ENCODE measurements at places on chromosomes 7 and 10.

GRCh38 chr7:14717816-14718215 lies 184.7 kb downstream of the DGKB start:
- DNase-seq = no peak

DNA sequence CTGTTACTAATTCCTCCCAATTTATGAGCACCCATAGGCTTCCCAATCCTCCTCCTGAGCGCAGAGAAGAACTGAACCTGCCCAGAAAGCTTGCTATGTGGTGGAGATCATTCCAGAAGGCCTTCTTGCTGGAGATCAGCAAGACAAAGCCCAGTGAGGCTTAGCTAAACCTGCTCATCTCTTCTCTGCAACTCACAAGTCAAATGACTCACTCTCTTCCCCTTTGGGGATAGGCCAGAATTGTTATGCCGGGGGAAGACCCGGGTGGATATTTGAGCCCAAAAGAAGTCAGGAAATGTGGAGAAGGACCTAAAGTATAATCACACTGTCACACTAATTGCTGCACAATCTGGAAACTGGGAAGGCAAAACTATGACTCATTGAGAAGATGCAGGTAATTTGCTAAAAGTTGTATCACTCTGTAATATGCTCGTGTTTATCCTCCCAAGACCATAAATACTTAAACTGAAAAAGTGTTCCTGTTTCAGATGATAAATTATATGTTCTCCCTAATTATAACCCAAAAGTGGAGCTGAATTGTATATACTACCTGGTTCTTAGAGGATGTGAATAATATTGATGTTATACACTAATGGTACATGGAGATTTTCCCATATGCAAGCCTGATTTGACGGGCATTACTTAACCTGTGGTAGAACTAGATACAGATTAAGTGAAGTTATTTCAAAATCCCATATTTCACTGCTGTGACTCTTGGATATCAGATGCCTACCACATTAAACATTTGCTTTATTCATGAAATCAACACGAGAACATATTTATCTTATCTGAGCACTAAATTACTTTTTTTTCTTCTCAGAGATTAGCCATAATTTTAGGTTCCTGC lies 6.4 kb downstream of the NEBL start:
- DNase-seq = no peak

- no peak for DNase-seq
Measured at GRCh38 chr7:28024786-28025334, 155.7 kb downstream of the JAZF1 start.

GRCh38 chr10:80699602-80700039 lies 161.9 kb downstream of the SH2D4B start:
- DNase-seq = peak; percentile 34

DNA sequence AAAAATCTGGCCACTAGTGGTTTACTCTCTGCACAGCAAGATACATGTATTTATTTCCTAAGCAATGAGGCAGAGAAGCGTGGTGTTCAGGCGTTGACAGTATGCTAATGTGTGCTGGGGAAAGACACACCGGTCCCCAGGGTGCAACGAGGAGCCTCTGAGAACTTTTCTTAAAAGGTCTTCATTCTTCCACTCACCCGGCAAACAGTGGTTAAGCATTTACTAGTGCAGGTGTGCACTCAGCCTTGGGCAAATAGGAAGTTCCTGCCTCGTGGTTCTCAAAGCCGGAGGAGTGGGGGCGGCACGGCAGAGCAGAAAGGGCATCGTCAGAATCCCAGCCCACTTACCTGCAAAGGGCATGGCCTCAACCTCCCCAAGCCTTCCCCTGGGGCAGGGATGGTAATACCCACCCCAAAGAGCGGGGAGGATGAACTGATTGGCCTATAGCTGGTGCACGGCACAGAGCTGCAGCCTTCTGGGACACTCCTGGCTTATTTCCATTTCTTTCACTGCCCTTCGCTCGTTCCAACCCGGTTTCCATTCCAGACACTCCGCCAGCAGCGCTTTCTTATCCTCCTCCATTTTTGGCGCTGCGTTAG lies 184.3 kb upstream of the CTBP2 start:
- no peak for DNase-seq

GRCh38 chr10:34254596-34254995 lies 560.5 kb downstream of the PARD3 start:
- no peak for DNase-seq

DNA sequence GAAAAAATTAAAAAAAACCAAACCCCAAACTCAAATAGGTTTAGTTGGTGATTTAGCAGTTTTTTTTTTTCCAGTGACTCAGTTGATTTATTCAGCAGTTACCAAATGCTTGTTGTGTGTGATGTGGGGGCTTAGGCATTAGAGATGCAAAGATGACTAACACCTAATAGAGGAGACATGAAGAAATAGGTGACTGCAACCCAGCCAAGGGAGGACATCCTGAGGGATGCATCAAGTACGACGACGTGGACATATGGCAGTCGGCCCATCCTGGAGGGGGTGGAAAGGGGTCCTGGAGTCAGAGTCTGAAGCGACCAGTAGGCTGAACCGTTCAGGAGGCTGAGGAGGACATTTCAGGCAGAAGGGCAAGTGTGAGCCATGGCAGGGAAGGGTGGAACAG lies 35.5 kb downstream of the LRMDA start:
- no peak for DNase-seq

GRCh38 chr7:49631071-49631815 lies 142.2 kb upstream of the VWC2 start:
- DNase-seq = no peak

DNA sequence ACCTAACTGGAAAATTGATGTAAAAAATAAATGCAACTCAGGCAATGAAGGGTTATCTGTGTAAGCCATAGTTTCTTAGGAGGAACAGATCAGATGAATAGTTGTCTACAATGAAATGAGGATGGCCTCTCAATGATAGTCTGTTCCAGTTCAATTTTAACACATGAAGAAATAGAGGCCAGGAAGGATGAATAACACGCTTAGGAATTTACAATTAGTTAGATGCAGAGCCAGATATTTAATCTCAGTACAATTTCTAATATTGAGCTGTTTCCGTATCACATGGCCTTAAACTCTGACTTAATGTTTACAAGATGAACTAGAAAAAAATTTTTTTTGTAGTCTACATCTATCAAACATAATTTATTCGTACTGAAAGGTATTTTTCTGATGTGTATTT lies 176.6 kb downstream of the GALNT11 start:
- no peak for DNase-seq

GRCh38 chr7:23930312-23930711 lies 220.3 kb downstream of the STK31 start:
- no peak for DNase-seq

DNA sequence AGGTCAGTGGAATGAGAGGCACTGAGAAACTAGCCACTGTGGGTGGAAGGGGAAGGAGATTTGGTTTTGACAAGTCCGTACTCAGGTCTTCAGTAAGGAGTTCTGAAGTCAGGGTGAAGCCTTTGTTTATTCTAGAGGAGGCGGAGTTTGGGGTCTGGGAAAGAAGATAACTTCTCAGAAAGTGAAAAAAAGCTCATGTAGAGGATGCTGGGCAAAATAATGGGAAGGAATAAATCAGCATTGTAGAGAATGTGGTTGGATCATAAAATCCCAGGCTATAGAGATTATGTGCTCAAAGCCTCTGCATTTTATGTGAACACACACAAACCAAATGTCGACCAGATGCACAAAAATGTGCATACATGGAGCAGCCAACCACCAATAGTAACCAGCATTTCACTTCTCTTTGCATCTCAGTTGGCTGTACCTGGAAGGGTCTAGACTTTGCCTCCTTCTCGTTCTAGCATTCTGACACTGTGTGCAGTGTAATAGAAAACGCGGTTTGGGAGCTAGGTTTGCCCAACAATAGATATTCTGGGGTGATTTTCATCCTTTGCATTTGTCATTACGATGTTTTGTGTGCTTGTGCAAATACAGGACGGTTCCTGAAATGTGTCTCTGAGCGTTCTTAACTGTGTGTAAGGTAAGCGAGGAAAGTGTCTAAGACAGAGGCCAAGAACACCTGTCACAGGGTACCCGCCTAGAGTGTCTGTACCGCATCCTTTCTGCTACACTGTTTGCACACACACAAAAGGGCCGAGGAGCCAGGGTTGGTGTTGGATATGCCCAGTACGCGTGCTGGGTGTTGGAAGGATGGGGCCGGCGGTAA lies 603 bp upstream of the HECW1 start:
- DNase-seq = no peak

- DNase-seq = no peak
Measured at GRCh38 chr7:37181550-37181932, 267.1 kb downstream of the ELMO1 start.

DNA sequence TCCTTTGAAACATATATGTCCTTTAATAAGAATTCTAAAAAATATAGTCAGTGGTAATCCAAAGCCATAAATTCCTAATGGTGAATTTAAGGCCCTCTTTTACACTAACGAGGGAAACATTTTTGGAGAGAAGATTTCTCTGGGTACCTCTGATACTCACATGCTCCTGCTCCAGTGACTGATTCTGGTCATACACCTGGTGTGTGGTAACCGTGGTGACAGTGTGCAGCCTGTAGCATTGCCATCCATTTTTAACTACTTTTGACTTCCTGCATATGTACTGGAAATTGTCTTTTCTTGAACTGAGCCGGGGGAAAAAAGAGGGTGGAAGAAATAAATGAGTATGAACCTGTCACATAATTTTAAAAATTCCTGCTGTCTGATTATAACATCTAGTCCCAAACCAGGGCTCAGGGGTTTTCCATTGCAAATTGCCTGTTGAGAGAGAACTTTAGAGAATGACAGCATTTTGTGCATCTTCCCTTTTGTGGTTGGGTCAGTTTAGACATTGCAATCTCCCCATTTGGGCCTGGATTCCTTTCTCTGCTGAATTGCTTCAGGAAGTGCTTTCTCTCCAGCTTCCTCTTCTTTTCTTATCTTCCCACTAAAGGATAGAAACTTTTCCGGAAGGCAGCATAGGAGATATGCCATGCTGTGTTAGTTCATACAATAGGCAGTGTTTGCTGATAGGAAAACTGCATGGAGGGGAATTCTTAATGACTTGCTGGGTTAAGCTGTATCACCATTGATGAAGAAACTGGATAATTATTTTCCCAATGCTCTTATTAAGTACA lies 125.5 kb downstream of the GRM3 start:
- DNase-seq = no peak

DNA sequence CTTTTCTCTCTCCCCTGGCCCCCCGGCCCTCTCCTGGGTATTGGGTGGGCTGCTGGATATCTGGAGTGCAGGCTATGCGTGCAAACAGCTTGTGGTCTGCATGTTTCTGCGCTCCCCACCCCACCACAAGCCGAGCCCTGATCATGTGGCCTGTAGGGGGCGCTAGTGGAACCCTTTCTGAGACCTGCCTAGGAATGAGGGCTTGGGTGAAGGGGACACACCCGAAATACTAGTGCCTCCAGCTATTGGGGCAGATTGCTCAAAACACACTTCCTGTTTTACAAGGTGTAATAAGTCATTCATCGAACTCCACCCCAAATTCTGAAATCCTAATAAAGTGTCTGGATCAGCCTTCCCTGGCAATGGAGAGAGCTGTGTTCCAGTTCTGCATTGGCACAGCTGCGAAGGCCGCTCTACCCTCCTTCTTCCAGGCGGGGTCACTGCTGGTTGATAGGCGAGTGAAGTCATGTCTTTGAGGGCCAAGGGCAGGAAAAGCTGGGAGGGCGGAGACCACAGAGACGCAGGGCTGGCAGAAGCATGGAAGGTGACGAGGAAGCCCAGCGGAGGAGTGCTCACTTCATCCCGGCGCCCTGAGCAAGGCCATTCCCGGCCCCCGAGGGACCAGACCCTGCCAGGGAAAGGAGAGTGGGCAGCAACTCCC lies 19.8 kb upstream of the PRRT4 start:
- DNase-seq = no peak

- no peak for DNase-seq
Measured at GRCh38 chr10:45408421-45409319, 34.7 kb downstream of the ALOX5 start.

DNA sequence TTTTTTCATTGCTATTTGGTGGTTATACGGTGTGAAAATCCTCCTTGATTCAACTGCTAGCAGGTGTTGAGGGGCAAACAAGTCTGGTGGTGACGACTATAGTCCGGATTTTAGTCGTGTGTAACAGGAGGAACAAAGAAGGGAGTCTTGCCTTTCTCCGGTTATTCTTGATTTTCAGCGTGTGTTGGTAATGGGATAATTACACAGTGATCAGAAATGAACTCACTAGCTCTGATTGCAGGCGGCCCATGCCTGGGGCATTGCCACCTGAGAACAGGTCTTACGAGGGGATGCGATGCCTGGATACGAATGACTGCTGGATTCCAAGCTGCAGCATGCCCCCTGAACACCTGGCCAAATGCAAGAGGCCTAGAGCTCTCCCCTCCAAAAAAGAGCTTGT lies 72.8 kb downstream of the CAMK1D start:
- no peak for DNase-seq

- no peak for DNase-seq
Measured at GRCh38 chr10:35699848-35700486, 57.9 kb upstream of the FZD8 start.

GRCh38 chr7:25234336-25234735 lies 6.0 kb upstream of the NPVF start:
- DNase-seq = no peak

GRCh38 chr10:48748573-48748972 lies 63.9 kb downstream of the WDFY4 start:
- no peak for DNase-seq

- no peak for DNase-seq
Measured at GRCh38 chr7:148110097-148110868, 480.3 kb upstream of the C7orf33 start.

DNA sequence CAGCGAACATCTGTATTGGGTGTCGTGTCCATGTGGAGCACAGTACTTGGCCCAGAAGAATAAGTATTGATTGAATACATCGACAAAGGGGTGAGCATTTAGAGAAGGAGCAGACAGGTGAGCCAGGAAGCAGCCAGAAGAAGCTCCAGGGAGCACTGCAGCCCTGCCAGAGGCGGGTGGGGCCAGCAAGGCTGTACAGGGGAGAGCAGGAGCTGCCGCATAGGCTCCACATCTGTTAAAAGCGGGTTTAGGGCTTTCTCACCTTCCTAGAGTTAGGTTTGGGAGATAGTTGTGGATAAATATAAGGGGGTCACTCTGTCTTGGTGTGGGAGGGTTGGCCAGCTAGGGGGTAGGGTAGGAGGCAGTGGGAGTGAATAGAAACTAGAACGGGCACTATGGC lies 1.3 kb upstream of the CPA1 start:
- DNase-seq = no peak

DNA sequence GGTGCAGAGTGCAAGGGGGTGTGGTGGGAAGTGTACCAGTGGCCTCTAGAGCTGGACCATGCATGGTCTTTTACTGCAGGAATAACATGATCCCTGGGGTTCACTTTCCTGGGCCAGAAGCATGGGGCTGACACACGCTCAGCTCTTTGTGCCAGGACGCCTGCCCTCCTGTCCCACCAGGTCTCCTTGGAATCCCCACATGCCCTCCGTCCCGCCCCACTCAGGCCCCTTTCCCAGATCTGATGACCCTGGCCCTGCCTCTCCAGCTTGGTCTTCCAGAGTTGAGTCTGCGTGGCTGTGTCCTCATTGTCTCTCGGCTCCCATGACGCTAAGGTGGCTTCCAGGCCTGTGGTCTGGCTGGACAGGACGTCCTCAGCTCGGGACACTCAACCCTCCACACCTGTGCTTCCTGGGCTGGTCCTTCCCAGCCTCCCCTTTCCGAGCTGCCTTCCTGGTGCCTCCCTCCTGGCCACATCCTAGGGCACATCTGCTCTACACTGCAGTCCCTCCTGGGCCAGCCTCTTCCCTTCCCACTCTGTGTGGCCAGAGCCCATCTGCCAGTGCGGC lies 249.5 kb upstream of the SHH start:
- DNase-seq = no peak

- no peak for DNase-seq
Measured at GRCh38 chr10:51156926-51157325, 82.6 kb downstream of the PRKG1 start.

Measured in stimulated activated CD4-positive, alpha-beta T cell treated with anti-CD3 and anti-CD28 coated beads, TNF-alpha, amount 100 ng/mL, for 4 hours (primary cell).